Eye (tissue), 1 donor: ENCODE measurements at places on chromosomes 6 and 20.
A peak's percentile ranks its signal among the peaks of the same experiment; 100 is the strongest.

GRCh38 chr6:41405941-41406727 lies 70.7 kb downstream of the NCR2 start:
- DNase-seq, result no peak

- no peak for DNase-seq
Observed at GRCh38 chr20:63155266-63156165, 60.4 kb downstream of the YTHDF1 start.

- DNase-seq, result no peak
Observed at GRCh38 chr6:138182939-138183789, 21.4 kb downstream of the ARFGEF3 start.

DNA sequence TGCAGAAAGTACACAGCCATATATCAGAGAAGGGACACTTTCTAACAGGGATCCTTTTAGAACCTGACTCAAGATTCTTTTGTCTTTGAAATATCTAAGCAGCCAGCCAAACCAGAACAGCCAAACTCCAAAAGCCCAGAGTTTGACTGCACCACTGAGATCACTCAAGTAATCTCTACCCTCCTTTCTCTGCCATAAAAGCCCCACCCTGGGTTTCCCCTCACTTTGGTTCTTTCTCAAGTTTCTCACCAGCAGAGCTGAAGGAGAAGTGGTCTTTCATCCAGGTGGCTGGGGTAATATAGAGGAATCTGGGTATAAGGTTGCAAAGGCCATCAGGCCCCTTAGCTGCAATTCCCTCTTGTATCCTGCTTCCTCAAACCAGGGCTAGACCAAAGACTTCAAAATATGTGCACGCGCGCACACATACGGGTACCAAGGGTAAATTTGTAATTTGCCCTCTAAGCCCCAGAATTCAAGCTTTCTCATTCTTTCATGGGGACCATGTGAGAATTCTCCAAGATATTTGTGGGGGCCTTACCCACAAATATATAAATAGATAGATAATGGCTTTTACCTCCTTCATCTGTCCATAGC lies 42.9 kb downstream of the GPX5 start:
- DNase-seq, result no peak

GRCh38 chr20:39161900-39162299 lies 199.8 kb downstream of the DHX35 start:
- no peak for DNase-seq

GRCh38 chr6:52635049-52635577 lies 35.8 kb upstream of the TMEM14A start:
- DNase-seq, result no peak

DNA sequence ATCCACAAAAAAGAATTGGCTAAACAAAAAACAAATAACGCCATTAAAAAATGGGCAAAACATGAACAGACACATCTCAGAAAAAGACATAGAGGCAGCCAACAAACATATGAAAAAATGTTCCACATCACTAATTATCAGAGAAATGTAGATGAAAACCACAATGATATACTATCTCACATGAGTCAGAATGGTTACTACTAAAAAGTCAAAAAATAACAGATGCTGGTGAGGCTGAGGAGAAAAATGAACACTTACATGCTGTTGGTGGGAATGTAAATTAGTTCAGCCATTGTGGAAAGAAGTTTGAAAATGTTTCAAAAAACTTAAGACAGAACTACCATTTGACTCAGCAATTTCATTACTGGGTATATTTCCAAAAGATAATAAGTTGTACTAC lies 430.1 kb upstream of the JAG1 start:
- DNase-seq, result no peak

- peak; percentile 82 for DNase-seq
Observed at GRCh38 chr6:160088069-160088783, 33.4 kb upstream of the SLC22A1 start.

- no peak for DNase-seq
Observed at GRCh38 chr6:8642131-8642530, 206.8 kb upstream of the SLC35B3 start.

GRCh38 chr20:20085071-20085470 lies 32.7 kb downstream of the CFAP61 start:
- DNase-seq, result no peak

DNA sequence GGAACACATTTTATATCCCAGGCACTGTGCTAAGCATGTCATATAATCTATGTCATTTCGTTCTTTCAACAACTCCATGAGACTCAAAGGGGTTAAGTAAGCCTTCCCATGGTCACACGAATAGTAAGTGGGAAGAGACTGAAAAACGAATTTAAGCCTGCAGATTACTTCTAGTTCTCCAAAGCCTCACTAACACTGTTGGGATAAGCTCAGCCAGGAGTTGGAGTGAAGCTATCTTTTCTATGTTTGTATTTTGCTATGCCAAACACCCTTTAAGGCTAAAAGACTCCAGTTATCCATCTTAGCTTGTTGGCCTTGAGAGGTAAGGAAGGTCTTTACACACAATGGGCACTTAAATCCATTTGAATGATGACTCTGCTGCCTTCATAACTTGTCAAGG lies 148.1 kb upstream of the UST start:
- no peak for DNase-seq

- DNase-seq, result no peak
Observed at GRCh38 chr6:131316654-131317053, 181.4 kb downstream of the AKAP7 start.

DNA sequence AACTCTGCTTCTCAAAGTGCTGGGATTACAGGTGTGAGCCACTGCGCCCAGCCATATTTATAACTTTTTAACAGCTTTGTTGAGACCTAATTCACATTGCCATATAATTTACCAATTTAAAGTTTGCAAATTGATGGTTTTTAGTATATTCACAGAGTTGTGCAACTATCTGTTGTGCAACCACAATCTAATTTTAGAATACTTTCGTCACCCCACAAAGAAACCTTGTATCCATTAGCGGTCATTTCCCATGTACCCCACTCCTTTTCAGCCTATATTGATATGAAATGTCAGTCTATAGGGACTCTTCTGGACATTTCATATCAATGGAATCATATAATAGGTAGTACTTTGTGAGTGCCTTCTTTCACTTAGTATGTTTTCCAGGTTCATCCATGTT lies 55.8 kb downstream of the FOXO3 start:
- no peak for DNase-seq

GRCh38 chr20:695165-695866 lies 19.7 kb upstream of the SCRT2 start:
- no peak for DNase-seq

- peak; percentile 65 for DNase-seq
Observed at GRCh38 chr20:14374196-14374595, 36.8 kb upstream of the FLRT3 start.

GRCh38 chr20:623704-624103 lies 13.6 kb upstream of the TCF15 start:
- DNase-seq, result no peak

- DNase-seq, result no peak
Observed at GRCh38 chr20:47801079-47801478, 15.8 kb upstream of the SULF2 start.

DNA sequence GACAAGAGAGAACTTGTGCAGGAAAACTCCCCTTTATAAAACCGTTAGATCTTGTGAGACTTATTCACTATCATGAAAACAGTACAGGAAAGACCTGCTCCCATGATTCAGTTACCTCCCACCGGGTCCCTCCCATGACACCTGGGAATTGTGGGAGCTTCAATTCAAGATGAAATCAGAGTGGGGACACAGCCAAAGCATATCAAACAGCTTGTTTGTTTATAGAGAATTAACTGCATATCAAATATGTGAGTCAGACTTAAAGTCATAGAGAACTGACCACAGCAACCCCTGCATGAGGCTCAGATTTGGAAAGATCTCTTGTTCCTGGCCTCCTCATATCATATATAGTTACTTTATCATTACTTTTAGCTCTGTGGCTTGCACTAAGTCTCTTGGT lies 29.1 kb upstream of the HDAC2 start:
- DNase-seq, result no peak

DNA sequence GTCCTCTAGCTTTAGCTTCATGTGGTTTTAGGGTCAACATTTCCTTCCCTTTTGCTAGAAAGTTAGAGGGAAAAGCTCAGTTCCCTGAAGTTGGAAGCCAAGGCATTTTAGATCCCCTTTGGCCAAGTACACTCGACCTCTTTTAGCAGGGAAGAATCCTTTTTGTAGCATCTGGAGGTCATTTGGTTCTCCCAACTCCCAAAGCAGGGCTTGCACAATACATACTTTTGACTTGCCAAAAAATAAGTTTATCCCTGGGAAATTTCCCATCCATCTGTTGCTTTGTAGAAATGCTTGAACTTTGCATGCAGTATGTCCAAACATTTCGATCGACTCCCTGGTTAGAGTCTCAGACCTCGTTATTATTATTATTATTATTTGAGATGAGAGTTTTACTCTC lies 4.6 kb upstream of the EDEM2 start:
- DNase-seq, result no peak

- no peak for DNase-seq
Observed at GRCh38 chr6:34922177-34922663, 33.2 kb downstream of the ANKS1A start.

DNA sequence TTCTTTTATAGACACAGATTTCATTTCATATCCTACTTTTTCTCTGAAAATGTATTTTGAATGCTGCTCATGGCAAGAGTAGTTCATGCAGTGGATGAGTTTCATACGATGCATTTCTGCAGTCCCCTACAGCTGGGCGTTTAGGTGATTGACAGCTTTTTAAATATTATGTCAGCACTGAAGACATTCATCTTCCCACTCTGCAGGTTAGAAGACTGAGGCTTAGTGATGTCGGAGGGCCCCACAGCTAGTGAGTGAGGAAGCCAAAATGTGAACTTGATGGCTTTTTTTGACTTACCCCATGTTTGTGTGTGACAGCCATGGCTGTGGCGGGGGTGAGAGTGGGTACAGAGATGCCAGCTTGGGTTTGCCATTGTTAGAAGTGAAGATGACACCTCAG lies 33.5 kb downstream of the MYH7B start:
- DNase-seq, result no peak

- no peak for DNase-seq
Observed at GRCh38 chr6:165652766-165653165, 10.3 kb downstream of the PDE10A start.

DNA sequence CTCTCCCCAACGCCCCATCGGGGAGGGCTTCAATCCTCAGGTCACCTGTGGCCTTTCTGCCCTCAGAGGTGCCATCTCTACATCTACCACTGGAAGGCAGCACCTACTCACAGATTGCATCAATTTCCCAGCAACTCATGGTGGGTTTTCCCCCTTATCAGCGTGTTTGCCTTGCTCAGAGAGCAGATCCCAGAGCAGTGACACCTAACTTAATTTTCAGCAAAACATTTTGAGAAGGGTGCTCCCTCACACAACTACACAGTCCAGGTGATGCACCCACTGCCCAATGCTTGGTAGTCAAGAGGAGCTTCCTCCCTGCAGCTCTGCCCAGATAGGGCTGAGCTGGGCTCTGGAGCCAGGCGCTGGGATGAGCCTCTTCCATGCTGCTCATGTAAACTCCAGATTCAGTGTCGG lies 48.2 kb downstream of the PLG start:
- DNase-seq, result peak; percentile 34

- no peak for DNase-seq
Observed at GRCh38 chr6:149336609-149336928, 19.1 kb downstream of the TAB2 start.

GRCh38 chr6:136773473-136773796 lies 18.8 kb downstream of the MAP3K5 start:
- no peak for DNase-seq

- DNase-seq, result no peak
Observed at GRCh38 chr6:110656492-110656891, 158.8 kb downstream of the CDK19 start.

GRCh38 chr20:18092890-18093289 lies 35.2 kb upstream of the OVOL2 start:
- no peak for DNase-seq

DNA sequence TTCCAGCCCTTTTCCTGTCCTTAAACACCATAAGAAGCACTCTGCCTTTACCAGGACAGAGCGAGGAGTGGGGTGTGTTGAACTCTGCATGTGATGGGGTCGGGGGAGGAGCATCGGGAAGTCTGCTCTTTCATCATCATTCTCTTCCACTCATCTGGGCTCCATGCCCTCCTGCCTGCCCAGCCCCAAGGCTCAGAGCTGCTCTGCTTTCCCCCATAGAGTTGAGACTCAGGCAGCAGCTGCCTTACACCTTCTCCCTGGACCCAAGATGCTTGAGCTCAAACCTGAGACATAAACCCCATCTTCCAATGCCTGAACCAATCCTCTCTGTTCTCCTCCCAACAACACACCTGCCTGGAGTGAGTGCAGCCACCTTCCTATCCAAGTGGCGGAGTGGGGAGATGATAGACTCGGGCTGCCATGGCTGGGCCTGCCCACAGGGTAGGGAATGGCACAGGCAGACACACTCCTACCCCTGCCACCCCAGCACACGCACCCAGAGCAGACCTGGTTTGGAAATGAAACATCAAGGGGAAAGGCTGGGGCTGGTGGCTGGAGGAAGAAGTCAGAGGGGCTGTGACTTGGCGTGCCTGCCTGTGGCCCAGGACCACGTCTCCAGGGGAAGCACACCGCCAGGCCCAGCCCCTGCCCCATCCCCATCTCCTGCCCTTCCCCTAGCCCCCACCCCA lies 28.4 kb downstream of the TFEB start:
- DNase-seq, result no peak

DNA sequence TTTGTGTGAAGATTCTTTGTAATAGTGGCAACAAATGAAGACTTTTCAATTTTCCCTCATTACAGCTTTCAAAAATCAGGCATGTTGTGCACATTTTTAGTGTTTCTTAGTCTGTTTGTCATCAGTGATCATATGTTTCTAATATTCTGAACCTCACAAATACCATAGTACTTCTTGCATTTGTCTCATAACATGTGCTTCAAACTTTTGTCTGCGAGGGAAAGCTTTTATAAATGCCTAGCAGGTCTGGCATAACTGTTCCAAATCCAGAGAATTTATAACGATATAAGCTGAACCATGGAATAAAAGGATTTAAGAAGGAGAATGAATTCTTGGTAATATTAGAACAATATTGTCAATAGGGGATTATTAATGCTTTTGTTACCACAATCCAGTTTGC lies 670.2 kb downstream of the RFPL4B start:
- peak; percentile 34 for DNase-seq

DNA sequence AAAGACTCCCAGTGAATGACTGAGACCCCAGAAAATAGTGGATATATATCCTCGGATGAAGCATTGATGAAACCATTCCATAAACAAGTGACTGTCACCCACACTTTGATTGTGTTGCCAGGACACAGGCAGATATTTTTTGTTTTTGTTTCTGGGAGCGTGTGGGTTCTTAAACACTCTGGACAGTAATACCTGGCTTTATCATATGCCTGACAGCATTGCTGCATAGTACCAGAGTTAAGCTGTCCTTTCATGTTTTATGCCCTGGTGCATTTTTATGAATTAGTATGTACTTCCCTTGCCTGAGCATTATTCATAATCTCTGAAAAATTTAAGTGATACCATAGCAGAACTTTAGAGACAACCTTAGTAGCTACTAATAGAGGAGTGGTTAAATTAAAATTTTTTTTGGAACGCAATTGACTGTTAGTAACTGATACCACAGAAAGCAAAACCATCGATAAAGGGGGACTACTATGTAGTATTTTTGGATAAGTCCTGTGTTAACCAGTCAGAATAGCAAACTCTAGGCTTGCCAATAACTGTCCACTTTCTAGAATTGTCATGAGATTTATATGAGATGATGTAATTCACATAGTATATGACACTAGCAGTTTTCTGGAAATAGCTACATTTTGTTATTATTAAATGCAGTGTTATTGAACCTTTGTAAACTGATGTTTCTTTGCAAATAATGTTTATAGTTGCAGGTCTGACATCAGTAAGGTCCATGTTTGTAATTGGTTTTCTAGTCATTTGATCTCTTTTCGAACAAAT lies 30.4 kb downstream of the SENP6 start:
- no peak for DNase-seq

GRCh38 chr6:82720992-82721391 lies 344.6 kb downstream of the UBE3D start:
- DNase-seq, result no peak

- no peak for DNase-seq
Observed at GRCh38 chr20:13468166-13468565, 170.6 kb downstream of the TASP1 start.
